Esophagus squamous epithelium (tissue), 5 donors: ENCODE measurements at places on chromosomes 7 and 10.

DNA sequence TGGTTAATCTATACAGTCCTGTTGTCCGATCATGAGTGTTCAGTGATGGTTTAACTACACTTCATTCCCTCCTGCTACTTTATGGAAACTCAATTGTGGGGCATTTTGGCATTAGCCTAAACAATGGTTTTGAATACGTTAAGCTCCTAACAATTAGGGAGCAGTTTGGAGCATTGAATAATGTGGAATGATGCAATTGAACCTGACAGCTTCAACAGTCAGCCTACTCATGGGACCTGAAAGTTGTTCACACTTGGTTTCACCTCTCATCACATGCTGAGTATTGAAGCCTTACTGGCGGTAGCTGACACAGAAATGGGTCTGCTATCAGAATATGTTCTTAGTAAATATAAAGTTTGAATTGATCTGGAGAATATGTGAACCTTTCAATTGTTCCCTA, 186.1 kb downstream of the MLLT10 start:
- no peak for DNase-seq

DNA sequence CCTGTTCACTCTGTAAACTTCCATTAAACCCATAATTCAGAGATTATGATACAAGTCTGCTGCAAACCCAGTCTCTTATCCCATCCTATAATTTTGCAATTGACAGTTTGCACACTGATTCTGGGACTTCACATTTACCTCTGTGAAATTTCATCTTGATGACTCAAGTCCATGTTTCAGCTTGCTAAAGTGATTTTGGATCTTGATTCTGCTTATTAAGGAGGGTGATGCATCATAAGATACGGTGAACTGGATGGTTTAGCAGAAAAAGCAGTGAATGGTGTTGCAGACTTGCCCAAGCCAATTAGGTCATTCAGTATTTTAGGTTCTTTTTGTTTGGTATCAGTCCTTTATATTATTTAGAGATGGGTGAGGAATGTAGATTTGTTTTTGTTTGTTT, 125.5 kb upstream of the PODXL start:
- no peak for DNase-seq

DNA sequence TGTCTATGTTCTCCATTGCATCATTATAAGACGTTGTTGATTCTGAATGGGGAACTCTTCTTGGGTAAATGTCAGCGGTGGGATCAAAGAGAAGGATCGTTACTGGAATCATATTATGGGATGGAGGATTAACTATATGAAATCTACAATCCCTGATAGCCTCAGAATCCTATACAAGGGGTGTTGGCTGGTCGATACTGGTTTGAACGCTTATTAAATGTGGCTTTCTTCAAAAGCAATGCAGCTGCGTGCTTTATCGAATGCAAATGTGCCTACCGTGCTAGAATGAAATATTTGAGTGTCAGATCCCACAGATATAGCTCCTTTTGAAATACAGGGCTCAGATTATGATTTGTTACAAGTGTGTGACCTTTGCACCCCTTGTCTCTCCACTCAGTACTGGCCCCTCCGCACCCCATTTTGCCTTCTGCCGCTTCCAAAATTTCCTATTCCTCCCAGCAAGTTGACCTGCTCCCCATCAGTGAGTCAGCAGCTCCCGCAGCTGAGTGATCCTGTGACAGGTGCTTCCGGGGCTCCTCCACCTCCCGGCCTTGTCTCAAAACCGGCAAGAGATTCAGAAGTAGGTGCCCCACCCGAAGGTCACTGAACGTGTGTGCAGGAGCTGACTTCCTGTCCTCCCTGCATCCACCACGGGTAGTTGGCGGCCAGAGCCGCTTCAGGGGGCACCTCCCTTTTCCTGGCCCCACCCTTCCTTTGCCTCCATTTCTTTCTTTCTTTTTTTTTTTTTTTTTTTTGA, 76.6 kb downstream of the PTPRE start:
- no peak for DNase-seq

GRCh38 chr7:132485600-132486273, 90.5 kb downstream of the PLXNA4 start:
- DNase-seq: no peak

DNA sequence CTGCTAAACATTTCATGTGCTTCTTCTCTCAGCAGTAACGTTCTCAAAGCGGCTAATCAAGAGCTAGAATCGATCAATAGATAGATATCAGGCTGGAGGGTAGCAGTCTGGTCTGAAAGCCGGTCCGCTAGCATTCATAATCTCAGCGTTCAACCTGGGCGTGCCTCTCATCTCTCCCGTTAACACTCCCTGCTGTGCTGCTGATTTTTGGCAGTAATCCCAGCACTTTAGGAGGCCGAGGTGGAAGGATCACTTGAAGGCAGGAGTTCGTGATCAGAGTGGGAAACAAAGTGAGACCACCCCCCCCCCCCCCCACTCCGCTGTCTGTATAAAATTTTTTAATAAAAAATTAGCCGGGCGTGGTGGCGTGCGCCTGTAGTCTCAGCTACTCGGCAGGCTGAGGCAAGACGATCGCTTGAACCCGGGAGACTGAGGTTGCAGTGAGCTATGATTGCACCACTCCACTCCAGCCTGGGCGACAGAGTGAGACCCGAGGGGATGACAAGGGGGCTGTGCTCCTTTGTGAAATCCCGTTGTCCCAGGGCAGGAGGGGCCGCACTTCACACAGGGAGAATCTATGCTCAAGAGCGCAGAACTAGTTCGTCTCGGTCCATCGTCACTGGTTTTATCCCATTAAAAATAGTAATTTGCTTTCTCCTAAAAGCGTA, 624 bp upstream of the CEP55 start:
- DNase-seq: no peak

GRCh38 chr10:84256510-84257342, 11.9 kb downstream of the RGR start:
- DNase-seq: no peak
